RWPE1 (cell line): ENCODE measurements at places on chromosomes 13 and 19.

DNA sequence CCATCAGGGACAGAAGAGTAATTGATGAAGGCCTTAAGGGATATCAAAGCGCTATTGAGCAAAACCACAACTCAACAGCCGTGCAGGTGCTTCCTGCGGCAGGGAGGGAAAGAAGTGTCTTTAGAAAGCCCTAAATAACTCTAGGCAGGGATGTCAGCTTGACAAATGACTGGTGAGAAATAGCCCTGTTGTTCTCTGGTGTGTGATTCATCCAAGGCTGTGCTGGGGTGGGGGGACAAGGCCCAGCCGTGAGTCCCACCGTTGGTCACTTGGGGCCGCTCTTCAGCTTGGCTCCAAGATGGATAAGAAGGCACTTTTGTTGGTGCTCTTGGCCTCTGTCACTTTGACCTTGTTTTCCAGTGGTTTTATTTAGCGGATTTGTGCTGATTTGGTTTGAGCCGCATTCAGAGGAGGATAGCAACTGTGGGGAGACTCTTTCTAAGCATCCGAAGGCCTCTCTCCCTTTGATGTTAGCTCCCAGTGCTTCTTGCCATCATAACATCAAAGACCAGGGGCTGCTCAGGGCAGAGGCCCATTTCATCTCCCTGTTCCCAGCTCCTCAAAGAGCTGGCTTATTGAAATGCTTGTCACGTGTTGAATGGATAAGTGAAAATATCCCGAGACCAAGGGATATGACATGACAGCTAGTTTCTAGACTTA, 130.3 kb upstream of the SERP2 start:
- peak; percentile 48 for DNase-seq

DNA sequence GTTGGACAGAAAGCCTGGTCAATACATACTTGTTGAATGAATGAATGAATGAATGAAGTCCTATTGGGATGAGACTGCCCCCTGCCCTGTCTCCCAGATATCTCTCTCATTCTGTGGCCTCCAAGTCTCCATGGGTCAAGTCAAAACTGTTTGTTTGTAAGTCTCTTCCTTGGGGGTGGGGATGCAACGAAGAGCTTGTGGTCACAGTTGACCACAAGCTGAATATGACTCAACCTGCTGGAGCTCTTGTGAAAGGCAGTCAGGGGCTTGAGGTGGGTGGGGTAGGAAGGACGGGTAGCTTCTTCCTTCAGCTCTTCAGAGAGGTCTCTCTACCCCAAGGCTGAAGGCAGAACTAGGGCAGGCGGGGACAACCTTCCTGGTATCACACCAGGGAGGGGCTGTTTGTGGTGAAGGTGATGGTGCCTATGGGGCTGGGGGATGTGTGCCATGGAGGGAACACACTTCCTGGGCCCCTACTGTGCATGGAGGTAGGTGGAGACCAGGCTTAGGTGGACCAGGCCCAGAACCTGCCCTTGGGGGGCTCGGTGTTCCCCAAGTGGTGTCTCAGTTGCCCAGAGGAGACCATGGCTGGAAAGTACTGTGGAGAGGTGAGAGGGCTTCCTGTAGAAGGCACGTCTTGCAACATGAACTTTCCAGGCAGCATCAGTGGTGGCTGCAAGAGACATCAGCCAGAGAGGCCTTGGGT, 8.0 kb downstream of the MYO1F start:
- peak; percentile 42 for DNase-seq

DNA sequence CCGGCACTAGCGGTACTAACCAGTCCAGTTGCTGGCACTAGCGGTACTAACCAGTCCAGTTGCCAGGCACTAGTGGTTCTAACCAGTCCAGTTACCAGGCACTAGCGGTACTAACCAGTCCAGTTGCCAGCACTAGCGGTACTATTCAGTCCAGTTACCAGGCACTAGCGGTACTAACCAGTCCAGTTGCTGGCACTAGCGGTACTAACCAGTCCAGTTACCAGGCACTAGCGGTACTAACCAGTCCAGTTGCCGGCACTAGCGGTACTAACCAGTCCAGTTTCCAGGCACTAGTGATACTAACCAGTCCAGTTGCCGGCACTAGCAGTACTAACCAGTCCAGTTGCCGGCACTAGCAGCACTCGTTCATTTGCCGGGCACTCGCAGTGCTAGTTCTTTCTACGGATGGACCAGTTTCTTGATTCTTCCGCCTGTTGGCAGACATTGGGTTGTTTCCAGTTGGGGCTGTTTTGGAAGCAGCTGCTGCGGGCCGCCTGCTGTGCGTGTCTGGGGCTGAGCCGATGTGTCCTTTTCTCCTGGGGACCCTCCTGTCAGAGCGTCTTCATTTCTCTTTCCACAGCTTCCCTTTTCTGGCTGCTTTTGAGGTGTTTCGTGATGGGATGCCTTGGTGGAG, 123.4 kb upstream of the MCF2L start:
- DNase-seq: no peak

GRCh38 chr13:99055735-99056134, 77.9 kb upstream of the DOCK9 start:
- DNase-seq: no peak

DNA sequence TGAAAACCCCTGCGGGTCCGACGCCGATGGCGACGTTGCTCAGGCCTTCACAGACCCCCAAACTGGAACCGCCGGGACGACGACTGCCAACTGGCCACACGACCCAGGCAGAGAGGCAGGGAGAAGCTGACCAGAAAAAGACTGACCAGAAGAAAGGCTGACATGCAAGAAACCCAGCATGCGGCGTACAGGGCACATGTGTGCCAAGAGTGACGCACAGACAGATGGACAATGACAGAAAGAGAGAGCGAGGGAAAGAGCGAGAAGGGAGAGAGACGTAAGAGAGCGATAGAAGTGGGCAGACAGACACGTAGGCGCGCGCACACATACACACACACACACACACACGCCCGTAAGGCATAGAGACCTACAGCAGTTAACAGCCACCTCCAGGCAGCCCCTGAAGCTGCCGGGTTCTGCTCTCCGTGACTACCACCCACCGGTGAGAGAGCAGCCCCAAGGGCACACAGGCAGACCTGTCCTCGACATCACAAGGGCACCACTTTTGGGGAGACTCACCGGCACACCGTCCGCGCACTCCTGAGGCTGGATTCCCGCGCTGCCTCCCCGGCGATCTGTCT, 67.2 kb upstream of the ZNF527 start:
- no peak for DNase-seq

GRCh38 chr19:40273469-40274360, 11.4 kb downstream of the AKT2 start:
- no peak for DNase-seq

- DNase-seq: no peak
Measured at GRCh38 chr19:33358408-33358807, 15.1 kb upstream of the CEBPG start.

DNA sequence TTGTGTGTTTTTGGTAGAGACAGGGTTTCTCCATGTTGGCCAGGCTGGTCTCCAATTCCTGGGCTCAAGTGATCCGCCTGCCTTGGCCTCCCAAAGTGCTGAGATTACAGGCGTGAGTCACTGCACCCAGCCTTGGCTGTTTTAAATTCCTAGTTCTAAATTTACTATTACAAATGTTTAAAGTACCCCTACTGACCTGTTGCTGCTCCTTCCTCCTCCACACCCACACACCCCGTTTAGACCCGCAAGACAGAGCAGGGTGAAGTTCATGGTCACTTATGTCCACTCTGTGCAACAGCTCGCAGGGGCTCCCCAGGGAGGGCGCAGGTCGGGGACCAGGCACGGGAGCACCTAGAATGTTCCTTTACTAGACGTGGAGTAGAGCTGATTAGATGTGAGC, 28.7 kb downstream of the TMEM161A start:
- DNase-seq: no peak

GRCh38 chr19:2361246-2362045, 1.4 kb downstream of the TMPRSS9 start:
- no peak for DNase-seq

DNA sequence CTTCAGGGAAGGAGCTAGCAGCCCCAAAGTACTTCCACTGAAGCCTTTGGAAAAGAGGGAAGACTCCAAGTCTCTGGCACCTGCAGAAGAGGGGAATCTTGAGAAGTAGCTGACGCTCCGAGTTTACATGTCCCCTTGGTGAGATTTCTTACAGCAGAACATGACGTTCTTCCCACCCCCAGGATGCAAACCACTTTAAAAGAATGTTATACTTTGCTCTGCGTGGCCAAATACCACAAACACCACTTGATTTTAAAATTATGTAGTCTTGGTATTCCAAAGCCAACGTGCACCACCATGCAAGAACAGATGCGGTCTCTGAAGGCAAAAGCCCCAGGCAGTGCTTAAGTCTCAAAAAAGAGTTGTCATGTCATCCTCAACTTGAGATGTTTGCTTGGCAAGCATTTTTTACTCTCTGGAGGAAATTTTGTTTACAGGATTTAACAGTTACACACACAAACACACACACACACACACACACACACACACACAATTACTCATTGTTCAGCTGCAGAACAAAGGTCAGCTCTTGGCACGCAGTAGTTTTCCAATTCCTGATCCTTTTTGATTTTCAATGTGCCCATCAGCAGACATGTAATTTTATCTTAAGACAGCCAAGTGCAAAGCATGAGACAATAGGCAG, 106.1 kb downstream of the RGCC start:
- DNase-seq: no peak

DNA sequence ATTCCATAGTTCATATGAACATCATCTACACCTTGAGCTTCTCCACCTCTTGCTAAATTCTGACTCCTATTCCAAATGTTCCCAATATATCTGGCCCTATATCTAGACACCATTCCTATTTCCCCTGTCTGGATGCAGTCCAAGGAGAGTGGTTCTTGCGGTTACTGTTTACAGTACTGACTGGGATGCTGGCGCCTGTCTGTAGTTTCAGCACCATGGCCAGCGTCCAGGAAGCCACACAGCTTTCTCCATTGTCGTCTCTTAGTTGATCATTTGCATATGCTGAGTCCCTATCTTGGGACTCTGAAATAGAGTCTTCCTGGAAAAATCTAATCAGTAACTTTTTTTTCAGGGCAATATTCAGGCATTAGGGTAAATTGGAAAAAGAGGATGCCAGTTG, 14.9 kb downstream of the LAIR2 start:
- peak; percentile 52 for DNase-seq

DNA sequence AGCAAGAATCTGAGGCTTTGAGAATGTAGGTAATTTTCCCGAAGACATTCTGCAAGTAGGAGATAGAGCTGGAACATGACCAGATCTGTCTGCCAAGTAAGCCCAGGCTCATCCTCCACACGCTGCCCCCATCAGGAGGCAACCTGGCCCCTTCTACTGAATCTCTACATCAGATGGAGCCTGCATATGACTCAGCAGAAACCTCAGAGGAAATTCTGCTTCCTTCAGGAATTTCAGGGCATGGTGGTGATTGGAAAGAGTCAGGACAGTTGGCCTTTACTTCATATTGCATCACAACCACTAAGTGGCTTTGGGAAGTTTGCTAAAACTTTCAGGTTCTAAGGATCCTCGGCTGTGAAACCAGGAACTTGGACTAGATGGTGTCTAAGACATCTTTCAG, 85.2 kb downstream of the LRRC63 start:
- DNase-seq: no peak

GRCh38 chr19:13872339-13872694, 4.6 kb upstream of the NANOS3 start:
- no peak for DNase-seq

DNA sequence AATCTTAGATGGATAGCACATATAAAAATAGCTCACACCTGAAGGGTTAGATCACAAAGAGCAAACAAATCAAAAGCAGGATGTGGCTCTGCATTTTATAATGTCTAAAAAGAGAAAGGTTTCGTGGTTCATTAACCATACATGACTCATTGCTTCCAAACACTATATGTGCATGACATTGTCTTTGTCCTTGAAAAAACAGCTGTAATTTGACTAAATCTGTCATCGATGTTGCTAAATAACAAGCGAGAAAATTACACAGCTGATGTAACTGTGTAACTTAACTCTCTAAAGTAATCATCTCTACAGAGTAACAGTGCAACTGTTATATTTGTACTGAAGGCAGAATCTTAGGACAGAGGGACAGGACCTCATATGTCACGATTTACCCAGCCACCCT, 383.1 kb upstream of the GPC6 start:
- DNase-seq: peak; percentile 15

GRCh38 chr13:19172647-19173030, 9.0 kb downstream of the TUBA3C start:
- no peak for DNase-seq

- no peak for DNase-seq
Measured at GRCh38 chr19:4578552-4579248, 19.2 kb upstream of the SEMA6B start.

GRCh38 chr19:13644645-13645044, 119.7 kb upstream of the MRI1 start:
- DNase-seq: peak; percentile 31

DNA sequence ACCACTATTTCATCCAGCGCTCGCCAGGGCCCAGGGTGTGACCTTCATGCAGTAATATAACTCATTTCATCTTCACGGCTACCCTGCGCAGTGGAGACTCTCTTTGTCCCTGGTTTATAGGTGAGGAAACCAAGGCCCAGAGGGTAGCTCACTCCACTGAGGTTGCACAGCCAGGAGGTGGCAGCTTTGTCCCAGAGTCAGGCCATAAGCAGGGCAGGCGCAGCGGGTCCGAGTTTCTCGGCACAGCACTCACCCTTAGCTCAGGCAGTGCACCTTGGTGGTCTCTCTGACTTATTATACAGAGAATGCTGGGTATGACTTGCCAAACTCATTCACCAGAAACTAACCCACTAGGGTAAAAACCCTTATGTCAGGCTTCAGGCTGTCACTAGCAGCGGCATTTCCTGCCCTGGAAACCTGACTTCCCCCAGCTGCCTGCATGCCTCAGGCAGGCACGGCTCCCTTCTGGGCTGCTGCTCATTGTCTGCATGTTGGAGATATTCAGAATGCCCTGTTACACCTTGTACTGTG, 24.5 kb downstream of the PPP5C start:
- no peak for DNase-seq

- DNase-seq: no peak
Measured at GRCh38 chr19:28294395-28294794, 918.6 kb downstream of the UQCRFS1 start.

DNA sequence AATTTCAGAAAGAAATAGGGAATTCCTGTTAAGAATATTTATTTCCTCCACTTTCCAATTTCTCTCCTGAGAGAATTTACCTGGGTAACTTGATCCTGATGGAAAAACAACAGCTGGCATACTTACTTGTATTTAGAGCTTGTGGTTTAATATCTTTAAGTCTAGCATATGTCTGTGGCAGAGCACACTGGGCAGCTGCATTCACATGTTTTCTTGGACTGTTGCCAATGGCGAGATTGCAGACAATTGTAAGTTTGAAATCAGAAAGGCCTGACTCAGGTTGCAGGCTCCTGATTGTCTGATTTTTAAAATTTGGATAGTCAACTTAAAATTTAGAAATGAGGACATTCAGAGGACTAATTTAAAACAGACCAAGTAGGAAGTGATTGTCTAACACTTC, 66.9 kb downstream of the NHLRC3 start:
- no peak for DNase-seq

DNA sequence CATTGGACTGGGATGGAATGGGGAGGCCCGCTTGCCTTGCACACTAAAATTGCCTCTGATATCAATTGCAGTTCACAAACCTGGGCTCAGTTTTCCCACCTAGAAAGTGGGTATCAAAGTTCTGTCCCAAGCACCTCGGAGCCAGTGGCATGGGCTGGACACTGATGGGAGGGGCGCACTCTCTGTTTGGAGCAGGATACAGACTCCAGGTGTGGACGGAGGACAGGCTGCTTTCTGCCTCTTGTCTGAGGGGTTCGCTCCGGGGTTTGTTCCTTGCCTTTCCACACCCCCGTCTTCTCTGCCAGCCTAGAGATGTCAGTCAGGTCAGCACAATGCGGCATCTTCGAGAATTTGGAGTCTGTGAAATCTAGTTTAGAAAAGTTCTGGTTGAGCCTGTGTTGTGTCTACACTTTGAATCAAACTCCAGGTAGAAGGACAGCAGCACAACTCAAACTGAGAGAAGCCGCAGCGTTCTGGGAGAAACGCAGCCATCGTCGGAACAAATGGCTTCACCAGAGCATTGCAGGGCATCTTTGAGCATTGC, 141.9 kb downstream of the TEX29 start:
- DNase-seq: no peak
